ENCODE measurements at places on chromosomes 6 and 20. TPM values are rescaled to one million over a fixed set of nuclear protein-coding genes. Genes with fewer than 3 reads are reported as not detected.

NHLRC1 gene
- total RNA-seq = 3.3 TPM

DNA sequence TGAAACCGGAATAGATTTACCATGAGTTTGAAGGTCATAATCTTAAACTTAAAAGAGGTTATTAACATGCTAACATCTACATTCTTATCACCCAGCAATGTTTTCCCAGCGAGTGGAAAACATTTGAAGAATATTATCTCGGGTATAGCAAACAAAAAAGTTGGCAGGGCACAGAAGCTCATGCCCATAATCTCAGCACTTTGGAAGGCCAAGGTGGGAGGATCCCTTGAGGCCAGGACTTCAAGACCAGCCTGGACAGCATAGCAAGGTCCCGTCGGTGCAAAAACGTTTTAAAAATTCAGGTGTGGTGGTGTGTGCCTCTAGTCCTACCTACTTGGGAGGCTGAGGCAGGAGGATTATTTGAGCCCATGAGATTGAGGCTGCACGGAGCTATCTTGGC lies 213.5 kb downstream of the MANEA start:
- DNase-seq = no peak

EDN3 gene
- not detected for total RNA-seq

PABPC1L gene
- total RNA-seq = 3.8 TPM

DNA sequence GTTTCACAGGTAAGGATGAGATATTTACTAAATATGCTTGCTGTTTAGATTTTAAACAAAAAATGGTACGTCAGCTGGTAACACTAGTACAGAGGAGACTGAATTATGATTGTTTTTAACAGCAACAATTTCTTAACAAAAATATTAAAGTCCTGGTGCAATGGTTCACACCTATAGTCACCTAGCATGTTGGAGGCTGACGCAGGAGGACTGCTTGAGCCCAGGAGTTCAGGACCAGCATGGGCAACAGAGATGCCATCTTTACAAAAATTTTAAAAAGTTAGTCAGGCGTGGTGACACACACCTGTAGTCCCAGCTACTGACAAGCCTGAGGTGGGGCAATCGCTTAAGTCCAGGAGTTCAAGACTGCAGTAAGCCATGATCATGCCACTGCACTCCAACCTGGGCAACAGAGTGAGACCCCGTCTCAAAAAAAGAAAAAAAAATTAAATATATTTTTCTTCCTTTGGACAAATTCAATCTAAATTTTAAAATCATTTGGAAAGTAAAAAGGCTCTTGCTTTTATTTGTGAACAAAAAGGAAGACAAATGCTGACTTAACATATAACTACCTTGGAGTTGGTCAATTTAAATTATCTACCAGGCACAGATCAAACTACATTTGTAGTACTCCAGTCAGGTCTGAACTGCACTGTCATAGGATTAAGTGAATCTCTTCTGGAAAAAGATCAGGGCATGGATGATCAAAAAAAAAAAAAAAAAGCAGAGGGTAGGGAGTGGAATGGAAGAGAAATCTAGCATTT lies 38.2 kb upstream of the RUNX2 start:
- DNase-seq = no peak

DNA sequence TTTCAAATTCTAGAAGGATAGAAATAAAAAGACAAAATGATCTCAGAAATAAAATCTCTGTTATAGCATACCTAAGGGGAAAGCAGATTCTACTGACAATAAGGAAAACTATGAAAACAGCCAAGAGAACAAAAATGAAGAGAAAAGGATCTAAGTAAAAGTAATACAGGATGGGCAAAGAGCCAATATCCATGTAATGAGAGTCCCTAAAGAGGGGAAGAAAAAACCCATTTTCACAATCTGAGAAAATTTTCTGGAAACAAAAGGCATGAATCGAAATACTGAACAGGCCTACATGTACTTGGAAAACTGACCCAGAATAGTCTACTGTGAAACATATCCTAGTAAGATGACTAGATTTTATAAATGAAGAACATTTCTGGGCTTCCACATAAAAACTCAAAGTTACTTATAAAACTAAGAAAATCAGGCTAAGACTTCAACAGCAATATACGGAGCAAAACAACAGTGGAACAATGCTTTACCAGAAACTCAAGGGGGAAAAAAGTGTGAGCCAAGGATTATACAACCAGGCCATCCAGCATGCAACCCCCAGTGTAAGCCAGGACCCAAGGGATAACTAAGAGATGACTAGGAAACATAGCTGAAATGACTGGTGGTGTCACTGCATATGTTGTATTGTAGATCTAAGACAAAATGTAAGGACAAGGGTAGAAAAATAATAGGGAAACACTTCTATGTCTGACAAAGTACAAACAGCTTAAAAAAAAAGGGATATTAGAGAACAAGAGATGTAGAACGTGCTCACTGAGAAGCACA lies 10.2 kb downstream of the NAPB start:
- DNase-seq = no peak

DNA sequence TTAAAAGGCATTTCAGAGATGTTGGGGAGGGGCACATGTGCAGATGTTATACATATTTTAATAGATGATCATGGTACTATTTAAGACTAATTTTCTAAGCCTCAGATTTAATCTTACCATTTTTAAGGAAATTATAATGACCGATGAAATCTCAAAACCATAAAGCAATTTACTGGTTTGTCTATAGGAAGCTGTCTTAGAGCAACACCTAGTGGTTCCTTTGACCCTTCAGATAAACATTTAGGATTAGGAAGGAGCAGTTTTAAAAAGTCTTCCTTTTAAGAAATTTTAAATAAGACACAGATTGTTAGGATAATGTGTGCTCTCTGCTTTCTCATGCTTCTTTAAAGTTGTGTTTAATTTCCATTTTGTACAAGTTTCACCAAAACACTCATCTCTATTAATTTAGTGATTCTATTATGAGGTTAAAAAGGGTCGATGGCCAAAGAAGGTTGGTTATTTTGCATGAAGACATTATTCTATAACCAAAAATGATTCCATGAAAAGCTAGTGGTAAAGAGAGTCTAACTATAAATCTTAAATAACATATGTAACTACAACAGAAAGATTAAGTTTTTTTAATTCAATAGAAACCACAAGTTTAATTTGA lies 376.4 kb downstream of the HACE1 start:
- no peak for DNase-seq

GRCh38 chr6:159892053-159892452 lies 1.3 kb downstream of the MAS1 start:
- no peak for DNase-seq

DNA sequence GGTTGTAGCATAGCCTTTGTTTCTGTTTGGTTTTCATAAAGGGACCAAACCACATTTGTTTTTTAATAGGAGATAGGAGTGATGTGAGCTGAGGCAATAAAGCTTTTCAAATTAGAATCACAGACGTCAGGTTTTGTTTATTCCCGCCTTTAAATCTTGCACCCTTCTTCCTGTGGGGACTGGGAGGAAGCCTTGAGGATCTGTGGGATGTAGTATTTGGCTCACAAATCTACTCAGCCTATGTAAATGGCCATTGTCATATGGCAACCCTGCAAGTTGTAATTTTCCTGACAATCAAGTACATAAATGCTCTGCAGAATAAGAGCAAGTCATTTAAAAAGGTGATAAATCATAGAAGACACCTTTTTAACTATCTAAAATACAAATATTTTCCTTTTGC lies 110.4 kb downstream of the ADGRG6 start:
- DNase-seq = no peak

DNA sequence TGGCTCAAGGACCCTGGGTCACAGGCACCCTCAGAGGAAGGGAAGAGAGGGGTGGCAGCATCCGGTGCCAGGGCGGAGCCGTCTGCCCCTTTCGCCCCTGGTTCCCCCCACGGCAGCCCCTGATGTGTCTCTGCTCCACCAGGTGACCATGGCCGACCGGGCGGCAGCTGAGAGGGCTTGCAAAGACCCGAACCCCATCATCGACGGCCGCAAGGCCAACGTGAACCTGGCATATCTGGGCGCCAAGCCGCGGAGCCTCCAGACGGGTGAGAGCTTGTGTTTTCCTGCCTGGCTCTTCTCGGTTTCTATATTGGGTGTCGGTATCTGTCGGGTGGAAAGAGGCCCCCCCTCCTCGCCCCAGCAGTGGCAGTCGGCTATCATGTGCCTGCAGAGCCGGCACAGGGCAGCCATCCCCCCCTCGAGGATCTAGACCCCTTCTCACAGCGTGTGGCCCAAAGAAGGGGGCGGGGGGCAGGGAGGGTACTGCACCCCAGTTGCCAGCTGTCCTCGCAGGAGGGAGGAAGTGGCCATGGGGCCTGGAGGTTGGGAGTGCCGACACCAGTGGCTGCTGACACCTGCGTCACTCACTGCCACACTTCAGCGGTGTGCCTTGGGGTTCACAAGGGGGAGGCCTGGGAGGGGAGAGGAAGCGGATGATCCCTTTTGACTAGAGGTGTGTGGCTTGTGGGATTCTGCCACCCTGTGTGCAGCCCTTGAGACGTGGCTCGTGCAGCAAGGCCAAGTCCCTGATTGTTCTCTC lies 1.5 kb downstream of the RBM38 start:
- DNase-seq = no peak

GRCh38 chr6:138428944-138429598 lies 25.0 kb downstream of the HEBP2 start:
- peak; percentile 73 for DNase-seq

DNA sequence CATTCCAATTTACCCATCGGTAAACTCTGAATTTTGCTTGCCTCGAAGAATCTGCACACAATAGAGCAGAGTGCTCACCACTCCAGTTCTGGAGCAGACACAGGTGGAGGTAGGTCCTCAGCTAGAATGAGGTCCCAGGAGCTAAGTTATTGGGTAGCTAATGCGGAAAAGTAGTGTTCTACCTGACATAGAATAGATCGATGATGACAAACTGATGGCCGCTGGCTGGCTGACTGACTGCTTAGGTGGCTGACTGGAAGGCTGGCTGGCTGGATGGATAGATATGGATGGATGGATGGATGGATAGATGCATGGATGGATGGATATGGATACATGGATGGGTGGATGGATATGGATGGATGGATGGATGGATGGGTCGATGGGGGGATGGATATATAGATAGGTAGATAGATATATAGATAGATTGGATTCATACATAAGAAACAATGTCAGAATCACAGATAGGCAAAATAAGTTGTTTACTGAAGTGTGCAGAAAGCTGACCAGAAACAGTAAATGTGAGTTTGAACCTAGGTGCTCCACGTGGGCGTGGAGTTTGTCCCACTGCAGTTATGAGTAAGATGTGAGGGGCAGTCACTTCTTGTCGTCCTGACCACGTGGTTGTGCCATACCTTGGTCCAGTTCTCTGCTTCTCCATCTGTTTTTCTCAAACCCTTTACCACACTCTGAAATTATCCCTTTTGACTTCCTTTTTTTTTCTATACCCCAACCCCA lies 62.1 kb downstream of the TBXT start:
- no peak for DNase-seq

BPIFB2 gene
- total RNA-seq = not detected

DUSP15 gene
- not detected for total RNA-seq

DNA sequence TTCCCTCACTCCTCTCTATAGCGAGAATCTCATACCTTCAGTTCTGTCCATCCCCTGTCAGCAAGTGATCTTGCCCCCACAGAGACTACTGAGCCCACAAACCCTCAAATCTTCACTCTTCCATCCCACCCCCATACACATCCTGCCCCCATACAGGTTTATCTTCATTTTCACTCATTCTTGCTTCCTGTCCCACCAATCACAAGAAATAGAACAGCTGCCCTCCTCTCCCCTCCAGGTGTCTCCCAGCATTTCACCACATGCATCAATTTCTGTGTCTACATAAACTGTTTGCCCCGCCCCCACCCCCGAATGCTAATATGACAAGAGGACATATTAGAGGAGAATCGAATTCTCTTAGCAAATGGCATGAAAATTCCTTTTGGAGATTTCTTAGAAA lies 54.9 kb upstream of the CARMIL1 start:
- no peak for DNase-seq

DNA sequence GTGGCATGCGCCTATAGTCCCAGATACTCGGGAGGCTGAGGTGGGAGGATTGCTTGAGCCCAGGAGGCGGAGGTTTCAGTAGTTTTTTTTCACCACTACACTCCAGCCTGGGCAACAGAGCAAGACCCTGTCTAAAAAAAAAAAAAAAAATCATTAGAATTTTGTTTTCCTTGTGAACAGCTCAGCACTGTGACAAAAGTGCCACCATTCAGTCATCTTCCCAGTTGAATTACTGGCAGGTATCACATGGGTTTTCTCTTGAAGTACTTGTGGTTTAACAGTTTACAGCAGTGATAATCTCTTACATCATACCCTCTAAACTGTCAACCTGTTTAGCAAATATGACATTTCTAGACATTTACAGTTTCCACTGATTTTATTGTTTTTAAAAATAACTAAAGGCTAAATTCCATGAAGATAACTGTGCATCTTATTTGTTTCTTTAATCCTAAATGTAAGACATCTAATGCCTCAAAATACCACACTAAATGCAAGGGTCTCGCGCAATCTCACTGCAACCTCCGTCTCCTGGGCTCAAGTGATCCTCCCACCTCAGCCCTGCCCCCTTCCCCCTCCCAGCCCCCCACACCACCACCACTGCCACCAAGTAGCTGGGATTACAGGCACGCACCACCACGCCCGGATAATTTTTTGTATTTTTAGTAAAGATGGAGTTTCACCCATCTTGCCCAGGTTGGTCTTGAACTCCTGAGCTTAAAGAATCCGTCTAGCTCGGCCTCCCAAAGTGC lies 7.0 kb downstream of the TRPC4AP start:
- no peak for DNase-seq

DNA sequence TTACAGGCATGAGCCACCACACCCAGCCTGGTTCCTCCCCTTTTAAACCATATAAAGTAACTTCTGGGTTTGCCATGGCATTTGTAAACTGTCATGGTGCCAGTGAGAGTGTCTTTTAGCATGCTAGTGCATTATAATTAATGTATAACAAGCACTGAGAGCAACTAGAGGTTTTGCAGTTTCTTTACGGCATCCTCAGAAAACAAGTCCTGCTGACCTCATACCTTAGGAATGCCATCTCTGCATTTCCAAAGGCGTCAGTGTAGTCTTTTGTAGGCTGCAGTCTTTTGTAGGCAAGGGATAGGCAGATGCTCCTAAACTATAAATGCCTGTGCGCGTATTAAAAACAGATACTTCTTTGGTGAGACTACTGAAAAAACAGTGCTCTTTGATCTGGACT lies 75.0 kb upstream of the EZR start:
- DNase-seq = peak; percentile 94

UBE2C gene
- 0.75 TPM for total RNA-seq

GRCh38 chr6:136317021-136317694 lies 27.5 kb upstream of the BCLAF1 start:
- peak; percentile 72 for DNase-seq

GRCh38 chr6:43575105-43575771 lies 600 bp downstream of the XPO5 start:
- peak; percentile 18 for DNase-seq

PSORS1C1 gene
- 5.1 TPM for total RNA-seq

DNA sequence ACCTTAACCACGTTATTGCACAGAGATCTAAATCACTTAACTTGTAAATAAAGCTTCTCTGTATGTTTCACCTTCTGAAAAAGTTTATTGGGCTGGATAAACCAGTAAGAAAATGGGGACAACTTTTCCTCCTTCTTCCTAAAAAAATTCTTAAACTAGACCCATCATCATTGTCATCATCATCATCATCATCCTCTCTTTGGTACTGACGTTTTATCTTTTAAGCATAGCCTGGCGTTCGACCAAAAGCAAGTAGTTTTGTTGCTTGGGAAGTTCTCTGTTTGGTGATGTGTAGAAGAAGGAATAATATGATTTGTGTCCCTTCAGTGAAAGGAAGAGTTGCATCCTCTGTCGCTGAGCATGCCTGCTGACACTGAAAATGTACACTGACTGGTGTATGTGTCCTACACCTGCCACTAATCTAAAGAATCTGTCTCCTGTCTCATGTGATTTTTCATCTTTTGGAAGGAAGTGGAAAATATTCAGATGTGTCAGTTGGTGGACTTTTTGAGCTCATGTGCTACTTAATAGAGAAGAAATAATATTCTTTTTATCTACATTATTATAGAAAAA lies 2.5 kb downstream of the CLVS2 start:
- no peak for DNase-seq

SLC17A2 gene
- not detected for total RNA-seq
